NCI-H2081 treated with DMSO at 0.1 percent for 48 hours (cell line): ENCODE measurements at places on chromosomes 7 and 10.

DNA sequence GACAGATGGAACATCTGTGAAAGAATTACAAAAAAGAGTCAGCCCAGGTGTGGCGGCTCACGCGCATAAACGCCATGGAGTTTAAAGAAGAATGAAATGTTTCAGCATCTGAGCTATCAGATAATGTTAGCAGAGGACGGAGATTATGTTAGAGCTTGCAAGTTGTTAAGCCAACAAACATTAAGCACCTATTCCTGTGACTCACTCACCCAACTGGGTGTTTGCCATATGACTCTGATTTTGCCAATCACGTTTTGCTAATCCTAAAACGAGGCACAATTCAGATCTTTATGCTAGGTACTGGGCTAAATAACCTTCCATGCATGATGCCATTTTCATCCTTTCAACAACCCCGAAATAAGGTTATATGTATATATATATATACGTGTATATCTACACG lies 29.0 kb upstream of the CCNY start:
- no peak for DNase-seq

DNA sequence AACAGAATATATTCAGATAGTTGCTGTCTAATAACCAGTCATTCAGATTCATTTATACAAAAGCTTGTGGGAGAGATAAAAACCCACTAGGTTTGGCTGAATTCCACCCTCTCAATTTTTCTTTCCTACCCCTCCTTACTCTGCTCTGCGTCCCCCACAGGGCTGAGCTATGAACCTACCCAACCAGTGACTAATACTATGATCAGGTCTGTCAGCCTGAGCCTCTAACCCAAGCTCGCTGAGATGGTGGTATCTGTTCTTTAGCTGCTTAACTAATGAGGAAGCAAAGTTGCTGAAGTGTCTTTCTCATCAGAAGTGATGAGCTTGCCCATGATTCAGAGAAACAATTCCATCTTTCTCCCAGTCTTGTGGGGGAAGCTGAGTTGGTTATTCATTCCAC lies 248.7 kb upstream of the GPR26 start:
- DNase-seq, result no peak

GRCh38 chr7:50685135-50686065 lies 97.3 kb downstream of the GRB10 start:
- no peak for DNase-seq

DNA sequence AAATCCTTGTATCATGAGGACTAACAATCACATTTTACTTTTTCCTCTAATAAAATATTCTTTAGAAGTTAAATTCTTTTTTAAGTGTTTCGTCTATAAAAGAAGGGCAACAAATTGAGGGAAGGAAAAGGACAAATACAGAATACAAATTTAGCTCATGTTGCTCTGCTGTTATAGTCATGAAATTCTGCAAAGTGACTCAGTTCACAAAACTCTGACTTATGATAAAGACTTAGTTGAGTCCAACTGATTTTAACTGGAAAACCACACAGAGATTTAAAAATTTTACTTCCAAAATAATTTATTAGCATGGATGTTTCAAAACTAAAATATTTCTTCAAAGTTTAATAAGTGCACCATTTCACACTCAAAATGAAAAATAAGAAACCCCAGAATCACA lies 75.0 kb upstream of the GPR22 start:
- DNase-seq, result no peak

DNA sequence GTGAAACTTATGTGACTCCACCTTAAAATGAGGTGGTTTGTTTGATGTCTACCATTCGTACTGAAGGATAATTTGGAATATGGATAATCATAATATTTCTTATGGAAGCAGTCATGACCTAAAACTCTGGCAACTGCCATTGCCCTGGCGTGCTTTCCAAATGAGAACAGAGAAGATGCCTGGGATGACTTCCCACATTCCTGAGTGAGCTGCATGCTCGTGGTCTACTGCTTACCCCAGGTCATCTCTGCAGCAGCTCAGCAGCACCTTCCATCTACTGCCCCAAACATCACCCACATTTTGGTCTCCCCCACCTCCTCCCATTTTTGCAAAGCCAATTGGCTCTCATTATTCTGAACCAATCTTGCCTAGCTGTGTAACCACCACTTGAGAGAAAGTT lies 40.1 kb downstream of the LYZL1 start:
- no peak for DNase-seq

DNA sequence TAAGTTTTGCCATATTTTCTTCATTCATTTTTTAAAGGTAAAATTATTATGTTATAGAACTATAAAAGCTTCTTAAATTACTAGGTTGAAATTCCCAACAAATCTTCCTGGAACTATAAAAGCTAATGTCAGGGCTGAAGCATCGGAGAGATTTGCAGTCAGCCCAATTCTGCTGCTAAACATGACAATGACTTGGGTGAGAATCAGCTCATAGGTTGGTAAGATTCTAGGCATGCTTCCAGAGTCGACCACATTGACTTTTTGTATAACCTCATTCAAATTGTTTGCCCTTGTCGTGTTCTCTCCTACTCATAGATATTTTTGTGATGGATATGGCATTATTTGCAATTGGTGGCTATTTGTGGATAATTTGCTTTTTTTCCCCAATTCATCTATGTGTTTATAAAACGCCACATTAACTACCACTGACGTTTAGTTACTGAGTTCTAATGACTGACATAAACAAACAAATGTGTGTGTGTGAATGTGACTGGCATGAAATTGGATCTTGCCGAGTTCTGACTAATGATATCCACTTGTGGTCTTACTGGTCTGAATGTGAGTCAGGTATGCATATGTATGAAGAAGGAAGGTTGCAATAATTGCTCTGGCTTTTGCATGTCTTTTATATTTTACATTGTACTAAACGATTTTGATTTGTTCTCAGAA lies 579.8 kb downstream of the PARD3 start:
- DNase-seq, result peak; percentile 15

DNA sequence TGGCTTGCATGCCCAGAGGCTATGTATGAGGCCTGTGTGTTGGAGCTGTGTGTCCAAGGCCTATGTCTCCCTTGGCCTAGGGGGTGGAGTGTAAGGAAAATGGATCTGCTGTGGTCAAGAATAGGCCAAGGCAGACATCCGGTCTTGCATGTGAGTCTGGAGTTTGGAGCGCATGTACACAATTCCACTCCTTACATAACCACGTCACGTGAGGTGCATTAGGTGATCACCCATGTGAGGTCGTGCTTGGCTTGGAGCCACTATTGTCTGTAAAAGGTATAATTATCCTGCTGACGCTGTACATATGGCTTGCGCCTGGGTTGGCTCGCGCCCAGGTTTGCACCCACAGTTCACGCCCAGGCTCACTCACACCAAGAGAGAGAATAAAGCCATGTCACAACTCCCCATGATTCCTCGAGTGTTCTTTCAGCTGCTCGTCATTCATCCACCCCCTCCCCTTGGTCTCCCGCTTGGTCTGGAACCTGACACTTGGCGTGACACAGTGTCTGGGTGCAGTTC lies 105.5 kb downstream of the BICC1 start:
- DNase-seq, result no peak
